SHP77 (cell line): ENCODE measurements at places on chromosomes 4 and X.

- no peak for DNase-seq
These were observed 3.4 kb upstream of the HOPX start for GRCh38 chr4:56684320-56685050.

GRCh38 chr4:110622841-110623717 lies at the start of gene PITX2:
Gene PITX2 (minus strand): TSS chr4:110623077. CDS start chr4:110622460, 617 bp downstream.
- DNase-seq: peak; percentile 83

DNA sequence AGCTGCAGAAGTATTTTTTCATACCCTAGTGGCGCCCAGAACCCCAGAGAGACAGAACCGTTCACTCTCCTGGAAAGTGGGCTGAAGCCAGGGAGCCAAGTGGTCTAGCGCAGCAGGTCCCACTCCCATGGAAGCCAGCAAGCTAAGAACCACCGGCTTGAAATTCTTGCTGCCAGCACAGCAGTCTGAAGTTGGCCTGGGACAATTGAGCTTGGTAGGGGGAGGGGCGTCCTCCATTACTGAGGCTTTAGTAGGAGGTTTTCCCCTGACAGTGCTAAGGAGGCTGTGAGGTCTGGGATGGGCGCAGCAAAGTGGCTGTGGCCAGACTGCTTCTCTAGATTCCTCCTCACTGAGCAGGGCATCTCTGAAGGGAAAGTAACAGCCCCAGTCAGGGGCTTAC lies 84.5 kb upstream of the ATXN3L start:
- DNase-seq: no peak

- DNase-seq: no peak
These were observed 146.2 kb upstream of the HHIP start for GRCh38 chr4:144499777-144500176.

GRCh38 chr4:183635741-183636140 lies 23.2 kb downstream of the RWDD4 start:
- no peak for DNase-seq

DNA sequence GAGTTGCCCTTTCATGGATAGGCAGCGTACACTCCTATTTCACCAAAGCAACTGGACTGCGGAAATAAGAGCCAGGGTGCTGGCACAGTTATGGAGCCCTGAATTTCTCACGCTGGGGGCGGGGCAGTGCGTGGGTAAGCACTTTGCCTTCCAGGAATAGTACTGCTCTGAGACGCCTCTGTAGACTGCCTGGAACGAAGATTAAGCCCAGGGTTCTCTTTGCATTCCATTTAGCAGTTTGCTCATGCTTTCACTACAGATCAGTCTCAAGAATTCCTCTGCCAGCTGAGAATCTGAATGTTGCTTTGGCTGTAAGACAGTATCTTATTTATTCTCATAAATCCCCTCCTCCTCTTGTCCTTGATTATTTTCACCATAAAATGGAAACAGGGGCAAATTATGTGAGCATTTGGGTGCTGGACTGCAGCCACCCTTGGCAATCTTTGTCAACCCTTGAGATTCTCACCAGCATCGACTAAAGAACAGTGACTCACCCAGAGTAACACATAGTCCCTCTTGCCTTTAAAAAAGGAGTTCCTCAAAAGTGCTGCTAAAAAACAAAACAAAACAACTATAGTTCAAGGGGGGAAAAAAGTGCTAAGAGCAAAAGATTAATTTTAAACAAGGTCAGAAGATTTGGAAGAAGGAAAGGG lies 88.9 kb upstream of the CITED1 start:
- DNase-seq: no peak

GRCh38 chr4:144572660-144573059 lies 73.3 kb upstream of the HHIP start:
- peak; percentile 16 for DNase-seq

DNA sequence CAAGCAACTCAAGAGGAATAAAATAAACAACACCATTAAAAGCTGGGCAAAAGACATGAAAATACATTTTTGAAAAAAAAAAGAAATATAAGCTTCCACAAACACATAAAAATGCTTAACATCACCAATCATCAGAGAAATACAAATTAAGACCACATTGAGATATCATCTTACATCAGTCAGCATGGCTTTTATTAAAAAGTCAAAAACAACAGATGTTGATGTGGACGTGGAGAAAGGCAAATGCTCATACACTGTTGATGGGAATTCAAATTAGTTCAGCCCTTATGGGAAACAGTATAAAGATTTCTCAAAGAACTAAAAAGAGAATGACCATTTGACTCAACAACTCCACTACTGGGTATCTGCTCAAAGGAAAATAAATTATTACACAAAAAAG lies 59.6 kb downstream of the STK32B start:
- DNase-seq: no peak

- no peak for DNase-seq
These were observed 229.8 kb upstream of the LDB2 start for GRCh38 chr4:17128268-17128667.

GRCh38 chr4:1285151-1285789 lies 4.4 kb upstream of the MAEA start:
- no peak for DNase-seq

DNA sequence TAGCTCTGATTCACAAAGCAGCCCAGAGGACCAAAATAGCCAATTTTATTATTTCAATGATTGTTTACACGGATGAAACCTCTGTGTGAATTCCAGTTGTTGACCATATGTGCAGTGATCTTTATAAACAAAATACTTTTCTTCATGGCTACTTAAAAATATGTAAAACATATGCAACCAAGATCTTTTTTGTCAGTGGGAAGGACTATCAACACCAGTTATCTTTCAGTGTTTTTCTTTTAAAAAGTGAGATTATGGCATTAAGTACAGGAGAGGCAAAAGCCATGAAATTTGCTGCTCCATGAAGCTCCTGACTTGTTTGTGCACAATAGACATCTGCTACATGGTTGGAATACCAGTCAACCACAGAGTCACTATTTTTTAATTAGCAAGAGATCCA lies 184.4 kb downstream of the DKK2 start:
- DNase-seq: no peak

- DNase-seq: no peak
These were observed 66.8 kb upstream of the UCP1 start for GRCh38 chr4:140635606-140636005.

- no peak for DNase-seq
These were observed 325.0 kb downstream of the ARHGAP10 start for GRCh38 chr4:148056879-148057278.

- DNase-seq: no peak
These were observed 804.7 kb upstream of the NDST4 start for GRCh38 chr4:115918149-115918548.

DNA sequence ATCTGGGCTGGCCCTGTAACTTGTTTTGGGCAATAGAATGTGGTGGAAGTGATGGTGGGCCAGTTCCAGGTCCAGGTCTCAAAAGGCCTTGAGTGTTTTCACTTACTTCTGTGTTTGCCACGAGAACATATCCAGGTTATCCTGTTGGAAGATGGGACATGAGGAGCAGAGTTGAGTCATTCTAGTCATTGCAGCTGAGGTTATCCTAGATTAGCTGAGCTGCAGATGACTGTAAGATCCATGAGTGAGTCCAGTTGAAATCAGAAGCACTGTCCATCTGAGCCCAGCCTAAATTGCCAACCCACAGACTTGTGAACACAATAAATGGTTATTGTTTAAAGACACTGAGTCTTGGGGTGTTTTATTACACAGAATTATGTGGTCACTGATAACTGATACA lies 45.3 kb upstream of the RPS6KA3 start:
- no peak for DNase-seq

GRCh38 chrX:9622128-9622527 lies 143.5 kb downstream of the GPR143 start:
- no peak for DNase-seq

- no peak for DNase-seq
These were observed 2.3 kb upstream of the GRSF1 start for GRCh38 chr4:70841951-70842350.

DNA sequence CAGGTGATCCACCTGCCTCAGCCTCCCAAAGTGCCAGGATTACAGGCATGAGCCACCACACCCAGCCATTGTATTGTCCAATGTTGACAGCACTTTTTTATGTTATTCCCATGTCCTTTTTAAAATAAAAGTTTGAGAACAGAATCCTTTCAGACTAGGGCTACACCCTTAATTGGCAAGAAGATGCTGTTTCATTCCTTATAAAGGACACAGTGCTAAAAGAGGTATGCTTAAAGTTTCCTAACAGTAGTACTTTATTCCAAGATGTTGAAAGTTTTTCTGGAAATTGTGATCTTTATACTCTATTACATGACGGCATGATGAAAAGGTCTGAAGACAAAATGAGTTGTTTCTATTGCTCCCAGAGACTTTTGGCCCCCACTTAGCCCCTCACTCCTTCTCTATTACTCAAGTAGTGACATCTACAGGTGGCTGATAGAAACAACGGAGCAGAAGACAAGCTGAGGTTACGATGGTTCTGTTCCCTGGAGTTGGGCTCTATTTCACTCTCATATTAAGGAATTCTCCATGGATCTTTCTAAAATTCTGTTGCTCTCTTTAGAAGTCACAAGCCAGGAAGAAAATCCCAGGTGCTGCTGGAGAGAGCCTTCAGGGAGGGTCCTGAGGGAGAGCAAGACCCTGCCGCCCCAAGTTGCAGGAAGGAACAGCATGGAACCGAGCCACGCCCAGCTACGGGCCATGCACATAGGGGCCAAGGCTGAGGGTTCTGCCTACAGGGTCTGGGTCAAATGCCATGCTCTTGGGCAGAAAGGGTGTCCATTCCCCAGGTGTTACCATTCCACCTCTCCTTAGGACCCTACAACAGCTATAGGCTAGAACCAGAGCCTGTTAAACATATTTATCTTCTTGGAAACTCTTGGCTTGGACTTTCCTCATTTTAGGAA lies 22.8 kb downstream of the RPL9 start:
- DNase-seq: no peak

DNA sequence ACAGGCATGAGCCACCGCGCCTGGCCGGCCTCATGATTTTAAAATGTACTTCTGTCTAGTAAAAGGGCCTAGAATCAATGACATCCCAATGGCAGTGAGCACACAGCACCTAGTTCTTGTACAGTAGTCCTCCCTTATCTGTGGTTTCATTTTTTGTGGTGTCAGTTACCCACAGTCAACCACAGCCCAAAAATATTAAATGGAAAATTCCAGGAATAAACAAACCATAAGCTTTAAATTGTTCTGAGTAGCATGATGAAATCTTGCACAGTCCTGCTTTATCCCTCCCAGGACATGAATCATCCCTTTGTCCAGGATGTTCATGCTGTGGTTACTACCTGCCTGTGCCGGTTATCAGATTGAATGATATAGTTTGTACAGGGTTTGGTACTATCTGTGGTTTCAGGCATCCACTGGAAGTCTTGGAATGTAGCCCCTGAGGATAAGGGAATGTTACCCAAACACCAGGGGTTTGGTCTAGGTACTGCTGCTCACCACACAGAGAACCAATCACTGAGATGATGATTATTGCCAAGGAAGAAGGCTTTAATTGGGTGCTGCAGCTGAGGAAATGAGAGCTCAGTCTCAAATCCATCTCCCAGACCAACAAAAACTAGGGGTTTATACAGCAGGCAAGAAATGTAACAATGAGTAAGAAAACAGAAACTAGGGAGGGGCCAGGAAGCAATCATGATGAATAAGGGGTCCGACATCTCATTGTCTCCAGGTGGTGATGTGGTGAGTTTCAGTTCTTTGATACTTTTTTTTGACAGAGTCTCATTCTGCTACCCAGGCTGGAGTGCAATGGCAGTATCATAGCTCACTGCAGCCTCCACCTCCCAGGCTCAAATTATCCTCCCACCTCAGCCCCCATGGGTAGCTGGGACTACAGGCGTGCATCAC lies 16.2 kb upstream of the FHL1 start:
- DNase-seq: no peak

DNA sequence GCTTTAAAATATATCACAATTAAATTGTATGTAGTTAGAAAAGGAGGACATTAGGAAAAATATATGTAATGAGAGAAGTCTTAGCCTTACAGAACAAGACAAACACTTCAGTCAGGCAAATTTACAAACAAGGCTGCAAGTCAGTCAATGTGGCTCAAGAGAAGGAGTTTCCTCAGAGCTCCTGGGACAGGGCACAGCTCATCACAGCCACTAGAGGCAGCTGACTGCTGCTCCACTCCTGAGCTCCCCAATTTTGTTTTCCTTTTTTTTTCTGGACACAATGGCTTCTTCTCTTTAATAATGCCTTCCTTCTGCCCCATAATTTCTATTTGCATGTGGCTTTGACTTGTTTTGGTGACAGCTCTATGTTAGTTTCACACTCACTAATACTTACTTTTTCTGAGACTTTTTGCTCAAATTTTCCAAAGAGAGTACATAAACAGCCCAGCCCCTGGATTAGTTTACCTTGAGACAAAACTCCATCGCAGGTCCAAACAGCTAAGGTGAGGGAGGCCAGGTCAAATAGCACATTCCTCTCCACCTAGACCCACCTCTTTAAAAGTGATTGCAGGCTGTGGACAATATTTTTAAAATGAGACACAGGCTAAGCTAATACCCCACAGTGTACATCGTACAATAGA lies 850.4 kb upstream of the FRG1 start:
- no peak for DNase-seq

GRCh38 chr4:2105559-2105958 lies 46.4 kb downstream of the NAT8L start:
- DNase-seq: no peak

- DNase-seq: no peak
These were observed 112.8 kb upstream of the PSAPL1 start for GRCh38 chr4:7547368-7548040.

- no peak for DNase-seq
These were observed 140.9 kb downstream of the BCOR start for GRCh38 chrX:39956803-39957394.

DNA sequence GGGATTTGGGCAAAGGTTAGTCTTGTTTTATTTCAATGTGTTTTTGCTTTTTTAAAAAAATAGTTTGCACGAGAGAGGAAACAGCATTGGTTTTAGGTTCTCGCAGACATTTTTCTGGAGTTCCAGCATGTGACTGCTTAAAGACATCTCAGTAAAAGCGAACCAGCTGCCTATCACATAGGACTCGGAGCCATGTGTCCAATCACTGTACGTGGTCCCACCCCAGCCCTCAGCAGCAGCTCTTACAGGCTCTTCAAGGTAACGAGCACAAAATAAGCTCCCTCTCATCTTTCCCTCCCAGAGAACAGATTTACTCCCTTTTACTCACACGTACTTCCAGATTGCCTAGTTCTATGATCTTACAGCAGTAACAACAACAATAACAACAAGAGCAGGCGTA lies 68.7 kb downstream of the MCF2 start:
- no peak for DNase-seq

- no peak for DNase-seq
These were observed 48.0 kb downstream of the APOOL start for GRCh38 chrX:85051627-85052026.

DNA sequence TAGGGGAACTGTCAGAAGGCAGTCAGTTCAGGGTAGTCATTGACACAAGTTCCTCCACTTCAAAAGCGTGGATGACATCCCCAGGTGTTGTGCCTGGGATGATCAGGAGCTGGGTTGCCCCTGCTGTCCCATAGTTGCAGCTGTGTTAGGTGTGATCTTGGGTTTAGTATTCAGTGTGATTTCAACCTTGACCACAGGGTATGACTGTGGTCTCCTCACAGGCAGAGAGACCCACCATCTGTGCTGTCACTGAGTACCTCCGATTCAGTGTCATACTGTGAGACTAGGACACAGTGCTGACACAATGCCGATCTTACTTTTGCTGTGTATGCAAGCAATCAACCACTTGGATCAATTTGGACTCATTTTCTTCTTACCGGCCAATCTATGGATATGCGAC lies 25.2 kb downstream of the FOXR2 start:
- DNase-seq: no peak
